ENCODE measurements at places on chromosomes 5 and 9.

GRCh38 chr5:168282120-168282519, 9.3 kb upstream of the WWC1 start:
- DNase-seq, result no peak

- DNase-seq, result peak; percentile 69
Observed at GRCh38 chr9:78031893-78032729, 500 bp upstream of the GNAQ start.

DNA sequence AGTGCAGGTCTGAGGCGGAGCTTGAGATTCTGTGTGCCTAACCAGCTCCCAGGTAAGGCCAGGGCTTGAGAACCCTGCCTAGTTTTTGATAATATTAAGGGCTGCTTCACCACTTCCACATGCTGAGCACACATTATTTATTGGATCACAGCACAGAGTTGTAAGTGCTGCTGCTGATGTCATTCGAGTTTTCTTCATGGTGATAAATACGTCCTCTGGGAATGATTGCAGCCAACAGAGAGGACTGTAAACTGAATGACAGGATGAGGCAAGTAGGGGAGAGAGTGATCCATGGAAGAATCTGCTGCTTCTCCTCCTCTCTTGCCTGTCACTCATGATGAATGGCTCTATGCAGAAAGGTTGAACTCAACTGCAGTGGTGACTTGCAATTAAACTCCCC, 77.9 kb upstream of the VPS13A start:
- DNase-seq, result no peak

DNA sequence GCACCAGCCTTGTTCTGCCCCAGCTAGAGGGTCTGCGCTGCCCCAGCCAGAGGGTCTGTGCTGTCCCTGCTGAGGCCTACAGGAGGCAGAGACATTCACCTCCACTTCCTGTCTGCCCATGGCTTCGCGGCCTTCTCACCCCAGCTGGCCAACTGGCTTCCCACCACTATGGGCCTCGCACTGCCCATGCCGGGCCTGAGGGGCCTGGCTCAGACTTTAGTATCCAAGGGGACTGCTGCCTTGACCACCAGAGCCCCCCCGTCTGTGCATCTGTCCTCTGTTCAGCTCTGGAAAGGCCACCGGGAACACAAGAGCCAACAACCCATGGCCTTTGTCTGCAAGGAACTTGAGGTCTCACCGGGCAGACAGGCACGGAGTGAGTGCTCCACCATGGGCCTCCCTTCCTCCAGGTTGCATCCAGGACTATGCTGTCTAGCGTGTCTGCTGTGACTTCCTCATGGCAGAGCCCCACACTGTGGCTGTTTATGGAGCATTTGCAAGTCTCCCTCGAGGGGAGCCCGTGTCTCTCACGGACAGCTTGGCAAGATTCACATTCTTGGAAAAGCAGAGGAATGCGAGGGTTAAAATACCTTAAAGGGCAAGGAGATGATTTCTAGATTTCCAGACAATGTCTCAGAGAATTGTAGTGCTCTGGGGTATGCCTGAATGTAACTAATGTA, 1.7 kb downstream of the DCANP1 start:
- DNase-seq, result no peak

GRCh38 chr5:69522035-69522434, 29.4 kb downstream of the OCLN start:
- DNase-seq, result no peak

DNA sequence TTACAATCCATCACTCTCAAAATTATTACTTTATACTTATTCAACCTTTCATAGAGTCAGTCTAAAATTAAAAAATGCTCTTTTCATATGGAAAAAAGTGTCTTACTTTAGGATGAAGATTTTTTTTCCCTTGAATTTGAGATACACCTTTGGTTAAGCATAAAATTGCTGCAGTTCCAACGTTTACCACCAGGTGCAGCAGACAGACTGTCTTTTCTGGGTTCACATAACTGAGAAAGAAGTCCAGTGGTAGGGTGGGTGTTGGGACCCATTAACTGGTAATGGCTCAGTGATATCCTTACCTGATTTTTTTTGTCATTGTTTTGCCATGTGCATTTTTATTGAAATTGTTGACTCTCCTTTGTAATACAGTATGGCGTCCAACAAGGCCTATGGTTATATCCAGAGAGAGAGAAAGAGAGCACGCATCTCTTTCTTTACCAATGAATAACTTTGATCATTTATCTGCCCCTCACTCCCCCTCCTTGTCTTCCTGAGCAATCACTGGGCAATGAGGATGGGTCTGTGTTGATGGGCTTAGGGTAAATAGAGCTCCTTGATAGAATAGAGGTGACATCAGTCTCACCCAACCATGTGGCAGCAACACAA, 98.4 kb downstream of the FBXL7 start:
- DNase-seq, result no peak

DNA sequence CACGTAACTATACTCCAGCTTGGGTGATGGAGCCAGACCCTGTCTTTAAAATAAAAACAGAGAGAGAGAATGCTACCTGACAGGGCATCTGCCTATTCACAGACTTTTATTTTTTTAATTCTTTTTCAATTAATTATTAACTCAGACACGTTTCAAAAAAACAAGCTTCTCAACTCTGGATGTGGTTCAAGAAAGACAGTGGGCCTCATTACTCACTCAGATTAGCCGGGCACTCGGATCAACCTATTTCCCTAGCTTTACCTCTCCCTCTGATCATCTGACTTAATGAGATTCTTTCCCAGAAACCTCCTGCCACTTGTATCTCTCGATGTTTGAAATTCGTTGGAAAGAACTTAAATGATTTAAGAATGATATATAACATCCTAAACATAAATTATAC, 134.1 kb downstream of the TRPM6 start:
- no peak for DNase-seq

DNA sequence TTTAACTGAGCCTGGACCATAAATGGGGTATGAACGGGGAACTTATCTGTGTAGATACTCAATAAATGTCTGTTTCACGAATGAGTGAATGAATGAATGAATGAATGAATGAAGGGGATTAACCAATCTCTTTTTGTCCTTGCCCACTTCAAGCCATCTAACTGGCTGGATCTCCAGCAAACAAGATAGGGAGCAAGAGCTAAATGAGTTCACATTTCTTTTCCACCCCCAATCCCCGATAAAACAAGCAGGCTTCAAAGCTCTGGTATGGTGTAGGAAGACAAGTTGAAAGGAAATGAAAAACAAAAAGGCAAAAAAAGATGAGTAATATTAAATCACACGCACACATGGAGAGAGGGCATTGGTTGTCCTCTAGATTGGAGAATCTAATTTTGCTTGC, 84.0 kb downstream of the CMYA5 start:
- no peak for DNase-seq

GRCh38 chr5:64958757-64959391, 190.1 kb downstream of the CWC27 start:
- DNase-seq, result no peak

DNA sequence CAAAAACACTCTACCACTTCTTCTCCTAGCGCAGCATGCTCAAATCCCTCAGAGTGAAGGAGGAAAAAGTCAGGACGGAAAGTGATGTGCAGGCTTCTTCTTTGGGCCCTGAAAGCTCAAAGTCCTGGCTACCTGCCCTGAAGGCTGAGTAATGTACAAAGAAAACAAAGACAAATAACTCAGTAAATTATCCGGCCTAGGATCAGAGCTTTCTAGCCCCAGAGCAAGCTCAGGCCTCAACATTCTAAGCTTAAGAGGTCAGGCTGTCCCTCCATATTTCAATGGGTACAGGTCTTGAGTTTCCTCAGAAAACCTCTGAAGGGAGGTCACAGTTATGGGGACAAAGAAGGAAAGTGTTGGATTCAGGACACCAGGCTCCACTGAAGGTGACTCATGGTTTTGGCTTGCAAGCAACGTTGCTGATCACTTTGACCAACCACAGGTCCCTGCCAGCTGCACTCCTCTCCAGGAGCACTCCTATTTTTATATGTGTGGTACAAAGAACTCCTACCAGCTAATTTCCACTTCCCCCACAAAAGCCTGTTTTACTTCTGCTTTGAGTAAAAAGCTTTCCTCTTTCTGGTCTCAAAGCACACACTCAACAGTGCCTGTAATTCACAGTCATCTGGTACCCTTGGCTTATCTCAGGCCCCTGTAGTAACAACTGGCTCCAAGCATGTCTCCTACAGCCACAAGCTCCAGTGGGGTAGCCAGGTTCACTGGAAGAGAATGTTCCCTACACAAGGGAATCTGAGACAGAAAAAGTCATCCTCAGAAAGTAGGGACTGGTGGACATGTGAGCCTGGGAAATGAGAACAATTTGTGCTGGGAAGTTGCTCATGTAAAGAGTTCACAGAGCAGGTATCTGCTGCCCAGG, 115.7 kb downstream of the UGCG start:
- DNase-seq, result no peak

DNA sequence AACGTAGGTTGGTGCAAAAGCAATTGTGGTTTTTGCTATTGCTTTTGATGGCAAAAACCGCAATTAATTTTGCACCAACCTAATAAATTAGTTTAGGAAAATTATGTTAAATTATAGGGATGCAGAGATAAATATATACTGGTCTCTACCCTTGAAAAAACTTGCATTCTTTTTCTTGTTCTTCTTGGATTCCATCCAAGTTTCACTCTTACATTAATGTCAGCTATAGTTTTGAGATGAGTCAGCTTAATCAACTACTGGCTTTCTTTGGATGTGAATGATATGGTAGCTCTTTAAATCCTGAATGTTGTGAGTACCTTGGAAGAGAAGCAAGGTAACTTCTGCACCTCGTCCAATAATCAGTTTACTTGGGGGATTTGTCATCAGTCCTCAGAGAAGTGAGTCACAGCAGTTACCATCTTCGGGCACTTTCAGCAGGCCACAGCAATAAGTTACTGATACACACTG, 549.0 kb upstream of the ZNF608 start:
- DNase-seq, result no peak

DNA sequence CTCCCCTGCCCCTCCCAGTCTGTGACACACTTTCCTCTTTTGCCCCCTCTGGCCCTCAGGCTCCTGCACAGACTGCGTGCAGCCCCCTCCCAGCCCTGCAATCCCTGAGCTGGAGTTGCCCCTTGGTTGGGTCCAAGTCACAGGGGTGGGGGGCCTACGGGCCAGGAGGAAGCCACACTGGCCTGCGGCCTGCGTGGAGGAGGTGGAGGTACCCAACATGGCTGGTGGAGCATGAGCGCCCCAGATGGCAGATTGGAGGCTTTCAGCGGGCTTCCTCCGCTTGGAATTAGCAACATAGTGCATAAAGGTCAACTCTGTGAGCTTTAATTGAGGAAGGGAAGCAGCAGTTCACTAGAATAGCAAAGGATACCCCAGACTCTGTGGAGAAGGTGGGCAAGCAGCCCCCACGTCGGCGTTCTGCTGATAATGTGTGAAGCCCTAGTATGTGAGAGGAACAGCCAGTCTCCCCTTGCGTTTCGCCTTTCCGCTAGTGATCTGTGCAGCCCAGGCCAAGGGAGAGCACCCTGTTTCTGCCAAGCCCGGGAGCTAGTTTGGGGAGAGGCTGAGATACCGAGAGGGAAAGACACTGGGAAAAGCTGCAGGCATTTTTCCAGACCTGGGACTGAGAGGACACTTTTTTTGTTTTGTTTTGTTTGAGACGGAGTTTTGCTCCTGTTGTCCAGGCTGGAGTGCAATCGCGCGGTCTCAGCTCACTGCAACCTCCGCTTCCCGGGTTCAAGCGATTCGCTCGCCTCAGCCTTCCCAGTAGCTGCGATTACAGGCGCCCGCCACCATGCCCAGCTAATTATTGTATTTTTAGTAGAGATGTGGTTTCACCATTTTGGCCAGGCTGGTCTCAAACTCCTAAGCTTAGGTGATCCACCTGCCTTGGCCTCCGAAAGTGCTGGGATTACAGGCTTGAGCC, 35.3 kb upstream of the MACIR start:
- DNase-seq, result no peak

- DNase-seq, result no peak
Observed at GRCh38 chr9:109320331-109320741, 523 bp downstream of the EPB41L4B start.

GRCh38 chr5:137794863-137795262, 40.7 kb upstream of the HNRNPA0 start:
- no peak for DNase-seq

DNA sequence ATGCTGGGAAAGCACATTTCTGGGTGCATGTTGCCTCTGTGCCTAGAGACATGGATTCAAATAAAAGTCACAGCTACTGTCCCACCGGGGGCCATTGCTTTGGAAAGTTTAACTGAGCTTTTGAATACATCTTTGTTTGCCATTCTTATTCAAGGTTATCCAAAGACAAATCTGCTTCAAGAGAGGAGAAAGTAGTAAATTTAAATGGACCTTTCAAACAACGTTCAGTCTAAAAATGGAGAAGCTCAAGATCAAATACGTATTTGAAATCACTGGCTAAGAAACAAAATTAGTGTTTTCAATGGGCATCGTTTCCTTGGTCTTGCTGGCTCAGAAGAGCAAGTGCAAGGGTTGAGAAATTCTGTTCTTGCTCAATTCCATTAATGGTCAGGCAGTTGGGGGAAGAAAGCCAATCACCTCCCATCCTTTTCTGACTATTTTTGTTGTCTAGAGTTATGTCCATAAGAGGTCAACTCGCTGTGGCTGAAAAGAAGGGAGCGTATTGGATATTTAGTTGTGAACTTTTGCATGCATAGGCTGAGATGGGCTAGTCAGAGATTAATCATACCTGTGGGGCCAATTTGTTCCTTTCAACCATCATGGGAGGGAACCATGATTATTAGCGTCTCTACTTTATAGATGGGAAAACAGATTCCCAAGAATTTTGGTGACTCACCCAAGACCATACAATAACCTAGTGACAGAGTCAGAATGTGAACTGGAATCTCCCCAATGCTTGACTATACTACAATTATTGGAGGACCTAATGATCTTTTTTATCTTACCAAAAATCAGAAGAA, 276.2 kb upstream of the TNC start:
- DNase-seq, result no peak
